ENCODE measurements at places on chromosomes 7 and 10. TPM values are rescaled to one million over a fixed set of nuclear protein-coding genes. Genes with fewer than 3 reads are reported as not detected.

The DENND2A gene
- 26.9 TPM for total RNA-seq

The MCM10 gene
- 20.7 TPM for total RNA-seq

The EPHA1 gene
- not detected for total RNA-seq

The AKR1C8 gene
- not detected for total RNA-seq

The ZNRF2 gene
- total RNA-seq, result 15.1 TPM

The TAC1 gene
- 26.2 TPM for total RNA-seq
